ENCODE measurements at places on chromosomes 4 and X. TPM values are rescaled to one million over a fixed set of nuclear protein-coding genes. Genes with fewer than 3 reads are reported as not detected.

DNA sequence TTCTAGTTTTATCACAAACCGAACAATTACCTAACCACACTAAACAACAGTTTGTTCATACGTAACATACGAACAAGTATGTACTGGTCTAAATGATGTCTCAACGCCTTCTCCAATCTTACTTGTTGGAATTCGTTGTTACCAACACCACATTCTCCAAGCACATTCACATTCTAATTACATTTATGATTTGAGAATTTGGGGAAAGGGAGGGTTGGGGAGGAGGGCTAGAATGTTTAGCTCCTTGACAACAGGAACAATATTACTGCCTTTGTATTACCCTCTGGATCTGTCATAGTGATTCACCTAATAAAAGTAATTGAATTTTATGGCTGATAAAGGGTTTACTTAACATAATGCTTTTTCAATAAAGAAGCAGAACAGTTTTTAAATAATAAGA is 24.4 kb downstream of the LCORL start:
- H3K4me1 ChIP-seq, result no peaks in the 10 kb centered on the region
- no peaks in the 10 kb centered on the region for H3K36me3 ChIP-seq
- no peak overlapping the region for H3K27ac ChIP-seq
- no peaks in the 10 kb centered on the region for H3K27me3 ChIP-seq
- DNase-seq, result no peak

TGIF2LX gene
- not detected for total RNA-seq

- H3K27ac ChIP-seq, result no peak overlapping the region
- no peaks in the 10 kb centered on the region for H3K27me3 ChIP-seq
- no peak overlapping the region for H3K4me3 ChIP-seq
- H3K4me1 ChIP-seq, result no peaks in the 10 kb centered on the region
- DNase-seq, result no peak
- H3K36me3 ChIP-seq, result no peaks in the 10 kb centered on the region
Measured at GRCh38 chr4:57672846-57673433, 562.8 kb upstream of the IGFBP7 start.

DNA sequence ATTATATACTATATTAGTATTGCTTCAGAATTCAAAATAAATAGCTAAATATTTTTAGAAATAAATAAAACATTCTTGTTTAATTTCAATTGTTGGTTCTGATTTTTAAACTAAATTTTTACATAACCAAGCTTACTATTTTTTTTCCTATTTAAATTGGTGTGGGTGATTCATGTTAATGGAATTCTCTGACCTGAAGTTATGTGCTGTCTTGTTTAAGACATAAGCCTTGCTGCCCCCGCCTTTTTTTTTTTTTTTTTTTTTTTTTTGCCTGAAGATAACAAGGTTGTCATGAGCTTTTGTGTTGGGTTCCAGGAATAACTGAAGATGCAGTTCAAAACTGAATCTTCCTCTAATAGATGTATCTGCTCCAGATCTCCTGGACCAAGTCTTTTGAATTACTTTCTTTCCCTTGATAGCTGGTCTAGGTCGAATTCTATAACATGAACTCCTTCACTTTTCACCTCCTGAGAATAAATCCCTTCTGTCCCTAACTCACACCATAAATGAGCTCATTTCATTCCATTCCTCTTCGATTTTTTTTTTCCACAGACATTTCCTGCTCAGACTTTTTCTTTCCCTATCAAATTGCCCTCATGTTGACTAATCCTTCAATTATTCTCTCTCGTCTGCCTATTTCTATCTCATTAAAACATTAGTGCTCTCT is 261.5 kb upstream of the FTHL17 start:
- H3K4me3 ChIP-seq, result no peak overlapping the region
- H3K27ac ChIP-seq, result no peak overlapping the region
- no peaks in the 10 kb centered on the region for H3K36me3 ChIP-seq

- no peaks in the 10 kb centered on the region for H3K27me3 ChIP-seq
- no peaks in the 10 kb centered on the region for H3K4me1 ChIP-seq
- H3K27ac ChIP-seq, result no peak overlapping the region
- no peak for DNase-seq
Measured at GRCh38 chr4:87985887-87986200, 10.3 kb downstream of the SPP1 start.

Measured in K562 (cell line).